Activated naive CD4-positive, alpha-beta T cell (primary cell): ENCODE measurements at places on chromosomes 2 and 18.

- DNase-seq: no peak
These were observed 74.4 kb upstream of the MAP4K4 start for GRCh38 chr2:101623031-101623521.

- DNase-seq: no peak
These were observed 94.5 kb downstream of the COBLL1 start for GRCh38 chr2:164747140-164747539.

DNA sequence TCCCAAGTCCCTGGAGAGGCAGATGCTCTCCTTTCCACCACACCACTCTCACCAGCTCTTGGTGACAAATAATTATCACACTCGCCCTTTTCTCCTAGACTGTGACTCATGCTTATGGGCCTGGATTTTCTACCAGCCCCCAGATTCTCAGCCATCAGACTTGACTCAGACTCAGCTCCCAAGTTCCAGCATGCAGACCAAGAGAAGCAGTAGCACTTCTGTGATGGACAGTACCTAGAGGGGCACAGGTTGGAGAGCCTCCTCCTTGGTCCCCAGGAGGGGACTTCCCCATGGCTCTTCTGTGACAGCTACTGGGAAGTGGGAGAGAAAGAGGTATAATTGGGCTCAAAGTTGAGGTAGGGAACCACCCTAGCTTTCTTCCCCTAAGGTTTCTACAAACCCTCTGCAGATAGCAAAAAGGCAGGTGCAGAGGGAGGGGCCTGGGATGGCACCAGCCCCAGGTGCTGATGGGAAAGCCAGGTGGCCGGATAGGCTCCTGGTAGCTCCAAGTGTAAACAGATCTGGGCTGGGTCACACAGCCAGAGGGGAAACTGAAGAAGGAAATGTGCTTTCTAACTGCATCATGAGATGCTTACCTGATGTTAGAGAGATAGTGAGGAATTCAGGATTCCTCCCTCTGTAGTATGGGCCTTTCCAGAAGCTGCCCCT, 4.1 kb downstream of the TCF23 start:
- DNase-seq: no peak

- DNase-seq: no peak
These were observed 120.1 kb downstream of the LRP1B start for GRCh38 chr2:142010477-142011270.

DNA sequence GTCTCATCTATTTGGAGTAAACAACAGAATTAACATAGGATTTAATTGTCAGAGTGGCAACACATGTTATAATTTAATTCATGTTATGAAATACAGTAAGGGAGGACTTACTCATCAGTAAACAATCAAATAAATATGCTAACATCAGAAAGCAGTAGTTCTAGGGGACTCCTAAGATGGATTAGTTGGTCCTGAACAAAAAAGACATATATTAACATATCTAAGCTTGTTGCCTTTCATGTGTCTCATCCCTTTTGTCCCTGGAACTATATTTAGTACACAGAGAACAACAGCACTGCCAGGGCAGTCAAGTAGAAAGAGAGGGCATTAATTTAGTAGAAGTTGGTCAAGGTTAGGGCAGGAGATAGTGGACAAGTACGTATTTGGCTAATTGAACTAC, 117.8 kb upstream of the FZD5 start:
- DNase-seq: no peak

GRCh38 chr2:190862571-190862991, 18.0 kb upstream of the GLS start:
- DNase-seq: no peak
